ENCODE measurements at places on chromosomes 3 and 15. TPM values are rescaled to one million over a fixed set of nuclear protein-coding genes. Genes with fewer than 3 reads are reported as not detected.

ADPRH gene
- 4.1 TPM for total RNA-seq

MYRIP gene
- total RNA-seq, result 2.1 TPM

TAMM41 gene
- total RNA-seq, result 23.0 TPM

ATP13A3 gene
- 79.1 TPM for total RNA-seq

ADAMTS17 gene
- 1.8 TPM for total RNA-seq

CCDC50 gene
- 31.6 TPM for total RNA-seq

All from WTC11 (cell line).